Left renal cortex interstitium (tissue), 4 donors: ENCODE measurements at places on chromosomes 1 and 21. TPM values are rescaled to one million over a fixed set of nuclear protein-coding genes. Genes with fewer than 3 reads are reported as not detected.

TPRG1L gene
- polyA plus RNA-seq, result 40.2 TPM

DNA sequence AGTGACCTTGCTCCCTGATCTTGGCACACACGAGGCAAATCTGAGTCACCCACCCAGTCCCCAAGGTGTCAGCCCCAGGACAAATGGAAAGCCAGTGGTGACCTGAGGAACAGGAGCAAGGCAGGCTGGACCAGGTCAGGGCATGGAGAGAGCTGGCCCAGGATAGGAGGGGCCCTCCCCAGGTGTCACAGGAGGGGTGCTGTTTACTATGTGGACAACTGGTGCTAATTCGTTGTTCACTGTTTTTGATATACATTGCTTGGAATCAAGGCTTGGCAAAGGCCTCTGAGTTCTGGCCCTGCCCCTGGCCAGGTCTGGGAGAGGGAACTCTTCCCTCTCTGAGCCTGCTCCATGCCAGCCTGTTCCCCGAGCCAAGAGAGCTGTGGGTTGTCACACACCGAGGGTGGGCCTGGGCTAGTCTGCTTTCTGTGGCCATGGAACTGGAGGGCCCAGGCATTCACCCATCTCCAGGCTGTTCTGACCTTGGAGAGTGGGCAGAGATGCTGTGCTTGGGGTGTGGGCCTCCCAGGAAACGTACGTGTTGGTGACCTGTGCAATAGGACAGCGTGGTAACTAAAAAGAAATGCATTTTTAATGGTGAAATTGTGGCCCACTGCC lies 41.8 kb downstream of the CRYAA start:
- no peak for DNase-seq

EDARADD gene
- 7.3 TPM for polyA plus RNA-seq

DNA sequence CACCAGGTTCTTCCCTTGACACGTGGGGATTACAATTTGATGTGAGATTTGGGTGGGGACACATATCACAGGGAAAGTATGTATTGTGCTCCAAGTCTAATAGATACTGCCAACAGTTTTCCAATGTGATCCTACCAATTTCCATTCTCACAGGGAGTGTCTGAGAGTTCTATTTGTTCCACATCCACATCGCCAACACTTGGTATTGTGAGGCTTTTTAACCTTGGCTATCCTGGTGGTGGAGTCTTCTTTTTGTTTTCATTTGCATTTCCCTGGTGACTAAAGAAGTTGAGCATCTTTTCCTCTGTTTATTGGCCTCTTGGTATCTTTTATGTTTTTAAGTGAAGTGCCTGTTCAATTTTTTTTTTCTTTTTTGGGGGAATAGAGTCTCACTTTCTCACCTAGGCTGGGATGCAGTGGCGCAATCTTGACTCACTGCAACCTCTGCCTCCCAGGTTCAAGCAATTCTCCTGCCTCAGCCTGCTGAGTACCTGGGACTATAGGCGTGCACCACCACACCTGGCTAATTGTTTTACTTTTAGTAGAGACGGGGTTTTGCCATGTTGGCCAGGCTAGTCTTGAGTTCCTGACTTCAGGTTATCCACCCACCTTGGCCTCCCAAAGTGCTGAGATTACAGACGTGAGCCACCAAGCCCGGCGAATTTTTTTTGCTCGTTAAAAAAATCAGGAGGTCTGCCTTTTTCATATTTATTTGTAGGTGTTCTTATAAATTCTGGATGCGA lies 15.9 kb upstream of the PADI1 start:
- DNase-seq, result no peak

DNA sequence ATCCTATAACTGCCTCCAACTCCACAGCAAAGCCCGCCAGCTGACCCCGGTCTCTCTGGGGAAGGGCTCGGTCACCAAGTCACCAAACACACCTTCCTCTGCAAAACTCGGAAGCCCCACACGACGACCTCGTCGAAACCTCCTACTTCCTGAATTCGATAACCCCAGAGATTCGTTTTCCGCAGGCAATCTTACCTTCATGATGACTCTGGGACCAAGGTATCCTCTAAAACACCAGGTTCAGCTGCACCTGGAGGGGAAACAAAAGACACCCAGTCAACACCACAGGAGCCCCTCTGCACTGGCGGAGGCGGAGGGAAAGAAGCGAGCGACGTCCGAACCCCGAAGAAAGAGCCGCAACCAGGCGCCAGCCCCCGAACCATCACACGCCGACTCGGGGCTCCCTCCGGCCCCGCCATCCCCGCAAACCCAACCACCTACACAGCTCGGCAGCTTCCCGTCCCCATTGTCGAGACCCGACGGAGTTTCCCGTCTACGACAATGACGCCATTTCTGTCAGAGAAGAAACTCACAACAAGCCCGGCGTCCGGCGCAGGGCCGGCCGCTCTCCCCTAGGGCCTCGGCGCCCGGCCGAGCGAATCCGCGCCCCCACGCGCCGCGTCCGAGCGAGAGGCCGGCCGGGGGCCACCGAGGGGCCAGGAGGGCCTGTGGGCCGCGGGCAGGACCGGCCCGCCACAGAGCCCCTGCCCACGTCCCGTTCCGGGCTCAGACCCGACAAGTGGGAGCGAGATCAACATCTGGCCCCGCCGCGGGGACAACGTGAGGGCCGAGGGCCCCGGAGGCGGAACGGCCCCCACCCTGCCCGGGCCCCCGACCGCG lies 1.0 kb downstream of the ARID4B start:
- peak; percentile 22 for DNase-seq

GCSAML gene
- polyA plus RNA-seq, result 0.17 TPM

AMY1B gene
- not detected for polyA plus RNA-seq

DNA sequence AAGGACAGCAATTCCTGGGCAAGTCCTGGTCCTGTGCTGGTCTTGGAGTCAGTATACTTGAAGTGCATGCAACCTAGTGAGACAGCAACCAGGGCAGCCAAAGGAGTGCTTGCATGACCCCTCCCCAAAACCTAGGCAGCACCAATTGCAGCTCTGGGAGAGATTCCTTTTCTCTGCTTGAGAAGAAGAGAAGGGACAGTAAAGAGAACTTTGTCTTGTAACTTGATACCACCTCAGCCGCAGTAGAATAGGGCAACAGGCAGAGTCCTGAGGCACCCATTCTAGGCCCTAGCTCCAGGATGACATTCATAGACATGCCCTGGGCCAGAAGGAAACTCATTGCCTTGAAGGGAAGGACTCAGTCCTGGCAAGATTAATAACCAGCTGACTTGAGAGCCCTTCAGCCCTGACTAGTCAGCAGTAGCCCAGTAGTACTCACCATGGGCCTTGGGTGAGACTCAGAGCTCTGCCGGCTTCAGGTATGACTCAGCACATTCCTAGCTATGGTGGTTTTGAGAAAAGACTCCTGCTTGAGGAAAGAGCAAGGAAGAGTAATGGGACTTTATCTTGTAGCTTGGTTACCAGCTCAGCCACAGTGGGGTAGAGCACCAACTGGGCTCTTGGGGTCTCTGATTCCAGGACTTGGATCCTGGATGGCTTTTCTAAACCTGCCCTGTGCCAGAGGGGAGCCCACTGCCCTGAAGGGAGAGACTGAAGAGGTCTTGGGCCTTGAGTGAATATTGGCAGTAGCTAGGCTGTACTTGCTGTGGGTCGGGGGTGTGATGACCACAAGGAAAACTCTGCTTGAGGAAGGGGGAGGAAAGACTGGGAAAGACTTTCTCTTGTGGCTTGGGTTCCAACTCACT lies 51.7 kb upstream of the ACADM start:
- no peak for DNase-seq

KCNJ9 gene
- polyA plus RNA-seq, result 0.14 TPM

DNA sequence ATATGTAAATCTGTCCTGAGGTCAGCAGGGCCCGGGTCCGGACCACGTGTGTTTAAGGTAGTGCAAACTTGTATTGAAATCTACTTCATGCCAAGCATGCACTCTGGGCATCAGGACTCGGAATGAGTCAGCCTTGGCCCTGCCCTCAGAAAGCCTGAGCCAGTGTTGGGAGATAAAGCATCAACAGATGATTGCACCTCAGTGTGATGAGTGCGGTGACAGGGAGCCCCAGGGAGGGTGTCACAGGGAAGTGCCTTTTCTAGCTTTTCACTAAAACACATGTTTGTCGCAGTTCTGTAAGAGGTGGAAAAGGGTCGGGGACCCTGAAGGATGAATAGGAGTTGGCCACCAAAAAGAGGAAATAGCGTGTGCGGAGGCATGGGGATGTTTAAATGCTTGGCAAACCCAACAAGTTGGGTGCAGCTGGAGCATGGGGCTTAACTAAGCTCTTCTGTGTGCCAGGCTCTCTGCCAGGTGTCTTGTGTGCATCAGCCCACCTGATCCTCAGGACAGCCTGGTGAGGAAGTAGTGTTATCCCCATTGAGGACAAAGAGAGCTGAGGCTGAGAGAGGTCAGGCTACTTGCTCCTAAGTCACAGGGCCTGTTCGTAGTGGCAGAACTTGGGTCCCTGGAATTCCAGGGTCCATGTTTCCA lies 48.2 kb upstream of the EPB41 start:
- DNase-seq, result no peak

TRIM58 gene
- polyA plus RNA-seq, result 1.6 TPM

GRCh38 chr1:78491451-78492071 lies 787 bp downstream of the PTGFR start:
- no peak for DNase-seq

DNA sequence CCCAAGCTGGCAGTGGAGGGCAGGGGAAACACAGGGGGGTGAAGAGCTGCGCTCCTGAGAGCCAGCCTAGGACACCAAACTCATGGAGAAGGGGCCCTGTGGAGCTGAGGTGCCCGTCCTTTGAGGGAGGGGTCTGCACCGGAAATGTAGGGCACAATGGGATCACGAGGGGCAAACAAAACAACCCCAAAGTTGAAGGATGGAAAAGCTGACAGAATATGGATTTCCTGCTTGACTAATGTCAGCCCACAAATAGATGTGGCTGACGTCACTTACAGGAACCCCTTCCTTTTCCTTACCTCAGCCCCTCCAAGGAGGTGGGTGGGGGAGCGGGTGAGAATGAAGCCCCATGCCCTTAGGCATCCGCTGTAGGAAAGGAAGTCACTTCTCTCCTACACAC lies 110.9 kb downstream of the KCNN3 start:
- no peak for DNase-seq
